NCI-H2029 (cell line): ENCODE measurements at places on chromosomes 11 and 22.

- no peak for DNase-seq
Observed at GRCh38 chr11:67680696-67681470, 6.5 kb upstream of the ALDH3B2 start.

DNA sequence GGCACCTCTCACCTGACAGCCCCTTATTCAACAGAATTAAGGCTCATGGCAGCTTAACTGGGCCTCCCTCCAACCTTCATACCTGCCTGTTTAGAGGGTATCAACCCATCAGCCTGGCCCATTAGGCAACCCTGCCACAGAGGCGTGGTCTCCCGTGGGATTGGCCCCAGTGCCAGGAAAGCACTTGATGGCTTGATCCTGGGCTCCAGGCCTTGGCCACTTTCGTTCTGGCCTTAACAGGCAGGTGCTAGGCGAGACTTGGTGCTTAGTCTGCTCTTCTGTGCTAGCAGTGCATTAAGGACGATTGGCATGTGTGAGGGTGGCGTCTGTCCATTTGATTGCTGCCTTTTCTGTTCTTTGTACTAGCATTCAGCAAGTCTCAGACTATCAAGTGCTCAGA, 75.2 kb downstream of the CABIN1 start:
- no peak for DNase-seq

DNA sequence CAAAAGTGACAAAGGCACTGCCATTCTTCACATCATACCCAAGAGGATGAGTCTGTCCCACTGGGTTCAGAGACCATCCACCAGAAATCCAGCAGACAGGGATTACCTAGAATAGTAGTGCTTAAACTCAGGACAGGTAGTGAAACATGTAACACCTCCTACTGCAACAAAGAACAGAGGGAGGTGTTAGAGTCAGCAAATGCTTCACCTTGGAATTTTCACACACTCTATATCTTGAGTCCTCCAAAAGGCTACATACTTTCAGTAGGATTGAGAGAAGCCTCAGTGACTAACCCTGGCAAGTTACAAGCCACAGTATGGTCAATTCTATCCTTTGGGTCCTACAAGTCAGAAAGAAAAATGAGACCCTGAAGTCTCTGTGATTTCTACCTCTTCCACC, 6.0 kb upstream of the CAVIN3 start:
- DNase-seq = no peak

GRCh38 chr22:40088818-40089217, 88.9 kb upstream of the TNRC6B start:
- no peak for DNase-seq

GRCh38 chr11:57467508-57468157, 7.3 kb downstream of the RTN4RL2 start:
- peak; percentile 40 for DNase-seq

- no peak for DNase-seq
Observed at GRCh38 chr11:10778217-10778970, 27.3 kb downstream of the CTR9 start.

GRCh38 chr11:60946601-60947264, 5.2 kb downstream of the SLC15A3 start:
- DNase-seq = no peak

DNA sequence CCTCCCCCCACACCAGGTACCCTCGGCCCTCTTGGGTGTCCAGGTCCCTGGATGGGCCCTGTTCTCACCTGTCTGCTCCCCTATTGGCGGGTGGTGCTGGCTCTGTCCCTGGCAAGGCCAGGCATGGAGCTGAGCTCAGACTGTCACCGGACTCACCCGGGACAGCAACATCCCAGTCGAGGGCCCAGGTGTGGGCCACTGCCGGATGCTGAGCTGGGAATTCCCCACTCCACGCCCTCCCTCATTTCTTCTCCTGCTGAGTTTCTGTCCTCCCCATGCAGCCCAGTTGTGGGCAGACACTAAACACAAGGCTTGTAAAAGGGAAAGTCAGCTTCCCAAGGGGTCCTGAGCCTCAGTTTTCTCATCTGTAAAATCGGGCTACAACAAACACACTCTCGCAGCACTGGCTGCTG, 2.0 kb upstream of the AP5B1 start:
- no peak for DNase-seq

DNA sequence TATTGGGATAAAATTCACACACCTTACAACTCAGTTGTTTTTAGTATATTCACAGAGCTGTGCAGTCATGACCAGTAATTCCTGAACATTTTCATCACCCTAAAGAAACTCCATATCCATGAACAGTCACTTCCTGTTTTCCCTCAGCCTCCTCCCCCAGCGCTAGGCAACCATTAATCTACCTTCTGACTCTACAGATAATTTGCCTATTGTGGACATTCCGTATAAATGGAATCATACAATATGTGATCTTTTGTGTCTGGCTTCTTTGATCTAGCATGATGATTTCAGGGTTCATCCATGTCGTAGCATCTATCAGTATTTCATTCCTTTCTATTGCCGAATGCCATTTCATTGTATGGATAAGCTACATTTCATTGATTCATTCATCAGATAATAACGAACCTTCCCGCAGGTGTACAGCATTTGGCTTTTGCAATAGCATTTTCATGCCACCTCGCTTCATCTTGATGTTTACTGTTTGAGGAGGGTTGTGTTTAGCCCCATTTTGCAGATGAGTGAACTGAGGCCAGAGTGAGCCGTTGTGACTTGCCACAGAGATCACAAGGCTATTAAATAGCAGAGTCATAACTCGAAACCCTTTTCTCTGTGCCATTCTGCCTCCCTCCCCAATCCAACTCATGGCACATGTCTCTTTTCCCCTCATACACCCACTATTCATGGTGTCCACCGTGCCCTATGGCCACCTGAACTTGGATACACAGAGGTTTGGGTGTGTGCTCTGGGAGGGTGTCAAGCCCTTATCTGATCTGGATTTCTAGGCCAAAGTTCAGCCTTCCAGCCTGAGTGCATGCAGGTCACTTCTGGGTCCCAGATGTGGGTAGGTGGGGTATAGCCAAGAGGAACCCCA, 11.1 kb upstream of the MYH9 start:
- DNase-seq = no peak

DNA sequence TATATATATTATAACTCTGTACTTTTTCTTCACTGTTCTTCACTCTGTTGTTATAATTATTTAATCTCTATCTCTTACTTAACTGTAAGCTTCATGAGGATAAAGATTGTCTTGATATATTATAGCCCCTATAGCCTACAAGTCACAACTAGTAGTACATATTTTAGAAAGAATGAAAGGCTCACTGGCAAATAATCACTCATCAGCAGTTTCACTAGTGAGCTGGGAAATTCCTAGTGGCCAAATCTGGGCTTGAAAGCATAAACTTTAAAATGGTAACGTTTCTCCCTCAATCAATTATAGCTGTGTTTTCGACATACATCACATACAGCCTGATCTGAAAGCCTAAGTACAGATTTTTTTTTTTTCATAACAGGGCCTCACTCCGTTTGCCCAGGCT, 42.5 kb downstream of the CTSC start:
- no peak for DNase-seq

DNA sequence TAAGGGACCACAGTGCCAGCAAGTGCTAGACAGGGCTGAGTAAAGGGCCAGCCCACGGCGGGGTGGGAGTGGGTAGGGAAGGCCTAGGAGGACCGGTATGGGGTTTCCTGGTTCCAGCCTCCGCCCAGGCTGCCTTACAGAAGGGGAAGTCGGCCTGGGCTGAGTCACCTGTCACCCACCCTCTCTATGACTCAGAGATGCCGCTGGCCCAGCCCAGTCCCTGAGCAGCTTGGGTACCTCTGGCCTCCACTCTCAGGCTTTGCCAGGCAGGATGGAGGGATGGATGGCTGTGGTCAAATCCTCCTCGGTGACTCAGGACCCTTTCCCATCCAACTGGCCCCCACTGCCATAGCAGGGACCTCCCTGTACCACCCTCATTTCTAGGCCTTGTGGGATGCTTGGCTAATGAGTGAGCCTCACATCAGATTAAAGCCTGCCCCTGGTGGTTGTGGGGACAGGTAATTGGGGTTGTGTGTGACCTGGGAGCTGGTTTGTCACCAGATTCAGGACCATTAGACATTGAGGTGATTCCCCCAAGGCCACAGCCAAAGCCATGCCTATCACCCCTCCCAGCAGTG, 13.9 kb downstream of the SLC35E4 start:
- no peak for DNase-seq

GRCh38 chr11:2806351-2807024, 79.1 kb downstream of the CDKN1C start:
- DNase-seq = no peak

DNA sequence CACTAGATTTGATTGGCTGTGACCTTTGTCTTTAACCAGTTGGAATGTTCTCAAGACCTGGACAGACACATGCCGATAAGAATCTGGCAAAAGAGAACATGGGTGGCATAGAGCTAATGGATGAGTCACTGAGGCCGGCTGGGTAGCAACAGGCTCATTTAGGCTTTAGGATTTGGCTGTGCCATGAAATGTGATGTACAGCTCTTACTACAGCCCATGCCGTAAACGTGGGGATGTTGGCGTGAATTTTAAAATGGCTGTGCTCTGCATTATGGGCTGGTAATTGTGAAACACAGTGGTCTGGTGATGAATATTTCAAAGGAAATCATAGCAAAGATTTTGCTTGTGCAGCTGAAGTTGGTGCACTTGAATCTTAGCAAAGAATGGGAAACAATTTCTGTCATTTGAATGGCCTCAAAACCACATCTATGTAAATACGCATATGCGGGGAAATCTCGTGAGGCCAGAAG, 332.4 kb downstream of the TBC1D22A start:
- no peak for DNase-seq

DNA sequence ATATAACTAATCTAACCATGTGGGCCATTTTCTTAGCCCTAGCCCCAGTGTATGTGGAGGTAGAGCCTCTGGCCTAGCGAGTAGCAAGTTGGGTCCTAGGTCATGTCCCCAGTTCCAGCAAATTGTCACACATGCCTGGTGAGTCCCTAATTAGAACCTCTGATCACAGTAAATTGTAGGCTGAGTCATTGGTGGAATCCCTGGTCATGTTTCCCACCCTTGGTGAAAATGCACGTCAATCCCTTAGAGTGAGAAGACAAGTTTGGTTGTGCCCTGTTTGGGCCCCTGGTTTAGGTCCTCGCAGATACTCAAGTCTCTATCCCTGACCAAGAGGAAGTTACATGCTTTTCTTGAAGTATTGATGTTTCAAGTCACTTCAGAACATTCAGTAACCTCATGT, 46.7 kb downstream of the ATM start:
- DNase-seq = no peak

GRCh38 chr11:8442301-8442700, 151.7 kb downstream of the STK33 start:
- no peak for DNase-seq

- DNase-seq = no peak
Observed at GRCh38 chr22:28791841-28792490, 8.4 kb downstream of the XBP1 start.

DNA sequence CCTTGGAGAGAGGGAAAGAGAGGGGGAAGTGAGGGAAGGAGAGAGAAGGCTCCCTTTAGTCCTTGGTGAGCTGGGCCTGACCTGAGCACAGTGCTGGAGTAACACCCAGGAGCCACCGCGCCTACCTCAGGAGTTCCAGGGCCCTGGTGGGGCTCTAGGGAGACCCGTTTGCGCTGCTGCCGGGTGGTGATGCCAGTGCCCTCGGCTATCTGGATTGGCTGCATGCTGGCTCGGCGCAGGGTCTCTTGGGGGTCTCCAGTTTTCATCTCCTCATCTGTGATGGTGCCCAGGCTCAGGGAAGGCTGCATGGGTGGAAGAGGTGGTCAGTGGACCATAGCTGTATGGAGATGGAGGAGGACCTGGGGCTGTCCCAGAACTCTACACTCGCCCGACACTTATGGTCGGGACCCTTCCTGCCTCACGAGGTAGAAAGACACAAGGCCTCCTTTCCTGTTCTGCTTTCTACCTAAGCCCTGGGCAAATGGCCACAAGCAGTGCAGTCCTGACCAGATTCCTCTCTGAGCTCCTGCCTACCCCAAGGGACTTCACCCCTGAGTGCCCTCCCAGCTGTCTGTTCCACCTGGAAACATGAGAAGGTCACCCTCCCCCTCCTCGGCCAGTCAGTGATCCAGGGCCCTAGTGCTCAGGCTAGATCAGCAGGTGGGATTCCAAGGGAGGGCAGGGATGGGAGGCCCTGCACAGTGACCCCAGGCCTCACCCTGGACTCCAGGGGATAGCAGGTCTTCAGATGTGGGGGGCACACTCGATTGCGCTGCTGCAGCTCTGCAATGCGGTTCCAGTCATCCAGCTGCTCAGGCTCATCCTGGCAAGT, 6.0 kb downstream of the IL18BP start:
- peak; percentile 69 for DNase-seq

DNA sequence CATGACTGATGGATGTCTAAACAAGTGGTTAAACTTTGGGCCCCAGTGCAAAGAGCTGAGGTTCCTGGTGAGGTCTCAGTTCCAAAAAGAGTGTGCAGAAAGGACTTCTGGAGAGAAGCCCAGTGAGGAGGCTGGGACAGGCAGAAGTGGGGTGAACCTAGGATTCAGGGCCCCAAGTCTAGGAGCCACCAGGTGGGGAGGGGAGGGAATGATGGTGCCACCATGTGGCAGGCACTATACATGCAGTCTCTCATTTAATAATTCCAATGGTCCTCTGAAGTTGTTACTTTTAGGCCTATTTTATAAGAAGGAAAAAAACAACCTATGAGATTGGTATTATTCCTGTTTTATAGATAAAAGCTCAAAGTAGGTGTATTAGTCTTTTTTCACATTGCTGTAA, 102.0 kb downstream of the INSC start:
- no peak for DNase-seq

GRCh38 chr11:134071766-134072402, 3.0 kb downstream of the JAM3 start:
- DNase-seq = peak; percentile 26

GRCh38 chr11:47998733-47999359, 18.5 kb downstream of the PTPRJ start:
- no peak for DNase-seq

DNA sequence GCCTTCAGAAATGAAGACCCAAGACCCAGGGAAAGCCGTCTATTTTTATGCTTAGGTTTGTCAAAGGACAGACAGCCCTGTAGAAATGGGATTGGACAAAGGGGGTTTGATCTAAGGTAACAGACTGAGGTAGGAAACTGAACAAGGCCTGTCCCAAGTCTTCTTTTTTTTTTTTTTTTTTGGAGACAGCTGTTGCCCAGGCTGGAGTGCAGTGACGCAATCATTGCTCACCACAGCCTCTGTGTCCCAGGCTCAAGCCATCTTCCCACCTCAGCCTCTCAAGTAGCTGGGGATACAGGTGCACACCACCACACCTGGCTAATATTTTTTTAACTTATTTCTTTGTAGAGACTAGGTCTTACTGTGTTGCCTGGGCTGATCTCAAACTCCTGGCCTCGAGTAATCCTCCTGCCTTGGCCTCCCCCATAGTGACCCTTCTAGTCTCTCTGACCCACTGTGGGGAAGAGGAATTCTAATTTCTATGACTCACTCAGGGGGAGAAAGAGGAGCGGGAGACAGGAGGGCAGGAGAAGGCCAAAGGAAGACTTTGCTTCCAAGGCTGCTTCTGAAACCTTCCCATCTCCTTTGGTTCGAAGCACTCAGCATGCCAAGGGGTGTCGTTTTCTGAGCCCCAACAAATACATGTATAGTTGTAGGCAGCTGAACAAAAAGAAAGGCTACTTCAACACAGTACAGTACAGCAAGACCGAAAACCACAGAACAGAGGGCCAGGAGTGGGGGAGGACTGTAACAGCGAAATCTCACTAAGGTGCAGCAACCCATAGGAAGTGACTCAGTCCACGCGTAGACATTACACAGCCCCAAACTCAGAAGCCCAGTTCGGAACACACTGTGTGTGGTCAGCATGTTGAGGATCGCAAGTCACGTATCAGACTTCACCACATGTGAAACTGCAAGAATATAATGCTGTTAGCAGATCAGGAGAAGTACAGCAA, 872 bp downstream of the TMA7B start:
- DNase-seq = no peak
